Parietal lobe (tissue), 2 donors: ENCODE measurements at places on chromosomes 11 and 22. TPM values are rescaled to one million over a fixed set of nuclear protein-coding genes. Genes with fewer than 3 reads are reported as not detected.

The FXYD6 gene
- 222 TPM for total RNA-seq

The PHLDA2 gene
- not detected for total RNA-seq

The OR51B4 gene
- total RNA-seq = 0.94 TPM

The GLB1L3 gene
- 0.94 TPM for total RNA-seq

The CSF2RB gene
- total RNA-seq = 0.31 TPM

The PDE2A gene
- total RNA-seq = 98.0 TPM

The MAP6 gene
- total RNA-seq = 137 TPM

The ZBTB16 gene
- total RNA-seq = 21.3 TPM
